ENCODE measurements at places on chromosomes 16 and 17. TPM values are rescaled to one million over a fixed set of nuclear protein-coding genes. Genes with fewer than 3 reads are reported as not detected.

- DNase-seq = no peak
Observed at GRCh38 chr17:63956296-63956920, 16.3 kb downstream of the SCN4A start.

DNA sequence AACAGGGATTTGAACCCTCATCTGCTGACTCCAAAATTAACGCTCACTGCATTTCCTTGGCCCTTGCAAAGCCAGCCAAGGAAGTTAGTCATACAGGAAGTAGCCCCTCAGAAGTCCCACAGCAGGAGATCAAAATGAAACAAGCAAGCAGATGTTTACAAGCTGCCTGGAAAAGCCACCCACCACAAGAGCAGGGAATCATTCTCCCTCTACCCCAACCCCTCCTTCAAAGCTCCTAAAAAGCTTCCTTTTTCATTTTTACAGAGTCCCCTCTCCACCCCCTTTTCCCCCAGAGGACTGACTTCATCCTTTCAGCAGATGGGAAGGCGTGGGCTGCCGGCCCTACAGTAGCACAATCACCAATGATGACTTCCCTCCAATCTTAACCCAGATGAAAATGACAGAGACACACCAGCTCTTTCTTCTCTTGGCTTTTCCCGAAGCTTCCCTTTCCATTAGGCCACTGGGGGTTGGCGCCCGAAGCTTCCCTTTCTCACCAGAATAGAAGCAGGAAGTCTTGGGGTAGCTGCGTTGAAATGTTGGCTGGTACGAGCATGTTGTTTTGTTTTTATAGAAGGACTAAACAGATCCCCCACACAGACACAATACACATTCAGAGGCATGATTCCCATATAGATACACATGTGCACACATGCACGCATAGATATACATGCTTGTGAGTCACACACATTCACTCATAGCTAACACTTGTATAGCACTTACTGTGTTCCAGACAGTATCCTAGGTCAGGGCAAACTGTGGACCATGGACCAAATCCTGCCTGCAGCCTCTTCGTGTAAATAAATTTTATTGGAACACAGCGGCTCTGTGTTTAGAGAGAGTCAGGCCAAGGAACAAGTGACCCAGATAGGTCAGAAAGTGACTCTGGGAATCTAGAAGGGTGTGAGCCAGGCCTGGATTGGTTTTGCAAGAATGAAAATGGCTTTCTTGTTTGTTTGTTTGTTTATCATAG lies 17.4 kb downstream of the ITPRIPL2 start:
- DNase-seq = peak; percentile 82

DNA sequence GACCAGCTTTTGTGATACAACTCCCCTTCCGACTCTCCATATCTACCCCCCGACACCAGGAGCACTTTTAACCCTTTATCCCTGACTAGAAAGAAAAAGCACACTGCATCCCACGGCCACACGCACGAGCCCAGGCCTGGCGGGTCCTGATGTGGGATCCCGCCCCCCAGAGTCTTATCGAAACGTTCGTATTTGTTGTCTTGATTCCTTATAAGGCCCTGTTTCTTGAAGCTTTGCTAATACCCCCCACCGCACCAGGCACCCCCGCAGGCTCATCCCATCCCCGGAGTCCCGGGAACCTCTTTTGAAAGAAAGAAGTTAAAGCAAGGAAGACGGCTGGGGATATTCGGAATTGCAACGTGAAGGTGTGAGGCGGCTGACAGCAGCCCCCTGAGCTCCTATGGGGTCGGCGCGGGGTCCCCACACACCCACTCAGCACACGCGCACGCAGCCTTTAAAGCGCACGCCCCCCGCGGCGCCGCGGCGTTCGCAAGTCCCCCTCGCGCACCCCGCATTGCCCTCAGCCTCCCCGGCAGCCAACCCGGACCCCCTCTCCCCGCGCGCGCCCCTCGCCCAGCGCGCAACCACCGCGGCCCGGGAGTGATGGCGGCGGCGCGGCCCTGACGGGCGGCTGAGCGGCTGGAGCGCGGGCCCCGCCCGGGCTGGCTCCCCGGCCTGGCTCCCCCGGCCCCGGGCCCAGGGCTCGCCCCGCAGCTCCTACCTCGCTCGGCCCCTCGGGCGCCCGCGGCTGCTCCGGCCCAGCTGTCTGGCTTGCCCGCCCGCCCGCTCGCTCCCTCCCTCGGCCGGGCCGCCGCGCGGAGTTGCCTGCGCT lies 448 bp downstream of the STAT5B start:
- DNase-seq = peak; percentile 71

DNA sequence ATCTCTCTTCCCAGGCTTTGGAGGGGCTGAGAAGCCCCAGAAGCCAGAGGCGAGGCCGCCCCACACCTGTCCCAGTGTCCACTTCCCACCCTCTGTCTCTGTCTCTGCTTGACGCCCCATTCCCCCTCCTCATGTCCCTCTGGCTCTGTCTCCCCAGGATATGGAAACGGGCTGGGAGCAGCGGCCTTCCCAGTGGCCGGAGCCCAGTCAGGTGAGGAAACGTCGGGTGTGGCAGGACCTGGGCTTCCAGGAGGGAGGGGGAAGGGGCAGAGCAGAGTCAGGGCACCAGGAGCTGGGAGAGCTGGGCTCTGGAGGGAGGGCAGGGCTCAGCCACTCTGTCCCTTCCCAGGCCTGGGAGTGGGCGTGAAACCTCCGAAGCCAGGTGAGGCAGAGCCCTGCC lies 10.6 kb upstream of the PKMYT1 start:
- no peak for DNase-seq

- DNase-seq = no peak
Observed at GRCh38 chr16:20504418-20504817, 53.1 kb downstream of the ACSM2A start.

DNA sequence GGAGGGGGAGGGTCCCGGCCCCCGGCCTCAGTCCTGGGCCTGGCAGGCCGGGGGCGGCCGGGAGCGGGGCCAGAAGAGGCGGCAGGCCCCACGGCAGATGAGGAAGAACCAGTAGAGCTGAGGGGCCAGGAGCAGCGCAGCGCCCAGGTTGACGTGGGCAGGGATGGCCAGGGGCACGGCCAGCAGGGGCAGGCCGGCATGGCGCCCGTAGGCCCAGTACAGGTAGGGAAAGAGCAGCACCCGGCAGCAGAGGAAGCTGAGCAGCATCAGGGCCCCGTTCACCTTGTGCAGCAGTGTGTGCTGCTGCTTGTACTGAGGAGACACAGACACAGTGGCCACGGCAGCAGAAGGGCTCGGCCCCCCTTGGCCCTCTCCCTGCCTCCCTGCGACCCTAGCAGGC lies 2.2 kb downstream of the C16orf92 start:
- DNase-seq = no peak

GRCh38 chr16:54426553-54426849 lies 139.9 kb upstream of the IRX3 start:
- no peak for DNase-seq

DNA sequence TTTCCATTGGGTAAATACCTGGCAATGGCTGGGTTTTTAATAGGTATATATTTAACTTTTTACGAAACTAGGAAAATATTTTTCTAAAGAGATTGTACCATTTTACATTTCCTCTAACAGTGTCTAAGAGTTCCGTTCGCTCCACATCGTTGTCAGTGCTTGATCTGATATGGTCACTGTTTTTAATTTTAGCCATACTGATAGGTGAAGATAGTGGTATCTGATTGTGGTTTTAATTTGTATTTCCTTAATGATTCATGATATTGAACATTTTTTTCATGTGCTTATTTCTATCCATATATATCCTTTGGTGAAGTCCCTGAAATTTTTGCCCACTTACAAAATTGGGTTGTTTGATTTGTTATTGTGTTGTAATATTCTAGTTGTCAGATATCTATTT lies 117.7 kb downstream of the CHD9 start:
- DNase-seq = no peak

GRCh38 chr16:57697896-57698537 lies 3.4 kb downstream of the DRC7 start:
- DNase-seq = no peak

DNA sequence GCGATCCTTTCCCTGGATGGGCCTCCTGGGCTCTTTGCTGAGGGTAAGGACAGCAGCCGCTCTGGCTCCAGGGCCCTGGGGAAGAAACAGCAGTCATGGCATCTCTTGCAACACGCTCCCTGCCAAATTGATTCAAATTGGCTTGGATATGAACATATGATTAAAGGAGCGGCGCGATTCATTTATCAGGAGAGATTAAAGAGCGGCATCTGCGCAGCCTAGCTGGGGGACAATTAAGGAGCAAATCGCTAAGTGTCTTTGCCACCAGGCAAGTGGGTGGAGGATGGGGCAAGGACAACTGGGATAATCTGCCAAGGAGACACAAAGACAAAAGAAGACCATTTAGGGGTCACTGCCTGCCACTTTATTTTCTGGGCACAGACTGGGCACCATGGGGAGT lies 27.8 kb downstream of the PIPOX start:
- peak; percentile 14 for DNase-seq

- peak; percentile 91 for DNase-seq
Observed at GRCh38 chr17:47694581-47695428, 844 bp downstream of the TBKBP1 start.

GRCh38 chr17:10120109-10120485 lies 78.3 kb downstream of the GAS7 start:
- peak; percentile 79 for DNase-seq

GRCh38 chr16:22210854-22211253 lies 4.8 kb downstream of the EEF2K start:
- DNase-seq = no peak

GRCh38 chr16:17835118-17835876 lies 364.5 kb upstream of the XYLT1 start:
- DNase-seq = no peak

GRCh38 chr17:66175892-66176291 lies 16.0 kb downstream of the CEP112 start:
- DNase-seq = no peak

- DNase-seq = peak; percentile 92
Observed at GRCh38 chr16:4679850-4680636, 13.3 kb upstream of the NUDT16L1 start.

GRCh38 chr17:40909351-40909750 lies 24.3 kb upstream of the KRT20 start:
- peak; percentile 82 for DNase-seq

GRCh38 chr16:10967986-10968385 lies 23.6 kb downstream of the CLEC16A start:
- DNase-seq = no peak

DNA sequence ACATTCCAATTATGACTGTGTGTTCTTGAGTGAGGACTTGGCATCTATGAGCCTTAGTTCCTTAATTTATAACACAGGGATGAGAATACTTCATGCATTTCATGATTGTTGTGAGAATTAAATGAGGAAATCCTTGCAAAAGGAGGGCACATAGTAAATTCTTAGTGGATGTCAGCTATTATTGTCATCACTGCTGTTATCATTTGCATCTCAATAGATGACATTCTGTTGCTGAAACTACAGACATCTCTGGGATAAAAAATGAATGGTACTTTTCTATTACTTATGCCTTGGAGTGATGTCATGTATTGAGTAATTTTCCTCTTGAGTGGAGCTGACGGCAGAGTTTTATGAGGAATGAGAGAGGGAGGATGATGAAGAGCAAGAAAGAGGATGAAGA lies 184.4 kb upstream of the CDH11 start:
- no peak for DNase-seq

DNA sequence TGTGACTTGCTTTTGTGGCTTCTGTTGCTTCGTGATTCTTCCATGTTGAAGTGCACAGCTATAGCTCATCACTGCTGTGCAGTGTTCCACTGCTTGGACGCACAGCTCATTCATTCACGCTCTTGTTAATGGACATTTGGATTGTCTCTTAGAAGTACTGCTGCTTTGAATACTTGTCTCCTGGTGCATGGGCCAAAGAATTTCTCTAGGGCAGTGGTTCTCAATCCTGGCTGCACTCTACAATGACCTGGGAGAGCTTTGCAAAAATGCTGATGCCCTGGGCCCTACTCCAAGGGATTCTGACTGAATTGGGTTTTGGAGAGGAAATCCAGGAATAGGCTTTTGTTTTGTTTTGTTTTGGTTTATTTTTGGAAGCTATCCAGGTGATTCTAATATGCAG lies 20.0 kb downstream of the CCL17 start:
- DNase-seq = no peak

DNA sequence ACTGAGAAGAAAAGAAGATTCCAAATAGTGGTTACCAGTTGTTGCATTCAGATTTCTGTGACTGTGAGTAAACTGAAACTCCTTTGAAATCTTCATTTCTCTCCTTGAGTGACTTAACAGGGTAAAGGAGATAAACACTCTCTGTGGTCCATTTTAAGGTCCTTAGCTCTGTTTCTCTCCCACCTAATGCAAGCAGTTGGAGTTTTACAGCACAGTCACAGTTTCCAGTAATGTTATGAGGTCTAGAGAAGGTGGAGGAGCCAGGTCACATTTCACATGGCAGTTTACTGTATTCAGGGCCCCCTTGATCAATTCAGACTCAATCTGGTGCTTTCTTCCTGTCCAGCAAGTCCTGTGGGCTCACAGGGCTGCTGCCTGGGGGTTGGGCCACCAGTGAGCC lies 32.2 kb upstream of the SLC12A3 start:
- DNase-seq = no peak

DNA sequence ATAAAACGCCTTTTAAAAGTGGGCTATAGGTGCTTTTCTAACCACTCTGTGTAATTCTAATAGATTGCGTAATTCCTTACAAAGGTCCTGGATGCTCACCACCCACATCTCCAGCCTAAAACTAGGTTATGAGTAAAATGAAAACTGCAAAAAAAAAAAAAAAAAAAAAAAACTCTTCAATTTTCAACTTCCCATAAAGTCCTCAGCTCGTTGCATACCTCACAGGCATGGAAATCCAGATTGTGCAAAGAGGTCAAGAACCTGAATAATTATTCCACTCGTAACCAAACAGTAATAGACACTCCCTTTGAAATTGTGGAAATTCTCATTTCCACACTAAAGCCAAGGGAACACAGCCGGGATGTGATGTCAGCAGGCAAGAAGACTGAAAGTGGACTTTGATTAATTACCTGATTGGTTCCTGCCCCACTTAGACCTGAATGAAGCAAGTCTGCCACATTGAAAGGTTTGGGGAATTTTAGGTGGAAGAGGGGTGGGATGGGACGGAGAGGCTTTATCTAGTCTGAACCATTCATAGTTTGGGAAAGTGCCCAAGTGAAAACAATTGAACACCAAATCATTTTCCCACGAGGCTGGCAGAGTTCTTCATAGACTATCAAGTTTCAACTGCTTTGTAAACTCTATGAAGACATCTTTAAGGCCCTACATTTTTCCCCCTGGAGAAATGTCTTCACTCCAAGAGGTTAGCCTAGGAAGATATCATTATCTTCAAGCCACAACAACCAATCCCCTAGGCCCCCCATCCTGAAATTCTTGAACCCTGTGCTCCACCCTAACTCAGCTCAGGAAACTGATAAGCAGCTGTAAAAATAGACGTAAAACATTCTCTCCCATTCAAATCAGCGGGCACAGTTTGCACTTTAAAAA lies 49.1 kb upstream of the TANC2 start:
- DNase-seq = no peak

The GPR179 gene
- total RNA-seq = not detected

The CACNG5 gene
- not detected for total RNA-seq

The CNGB1 gene
- total RNA-seq = not detected

The SMIM5 gene
- 11.4 TPM for total RNA-seq

The TMC8 gene
- 4.3 TPM for total RNA-seq

The DNAI2 gene
- not detected for total RNA-seq

The FLOT2 gene
- total RNA-seq = 118 TPM

The KIF2B gene
- total RNA-seq = not detected

The ABCA6 gene
- total RNA-seq = 25.7 TPM

The EXOC3L1 gene
- 4.1 TPM for total RNA-seq

The CBX4 gene
- total RNA-seq = 23.7 TPM

The TMC5 gene
- total RNA-seq = not detected

The ATP2A3 gene
- 7.7 TPM for total RNA-seq

The TBX2 gene
- total RNA-seq = 12.1 TPM

The PDK2 gene
- total RNA-seq = 260 TPM

The G6PC1 gene
- not detected for total RNA-seq

The NGFR gene
- 10.0 TPM for total RNA-seq

All from Right ventricle myocardium inferior (tissue), 1 donor.